Hindlimb muscle (tissue), 1 donor: ENCODE measurements at places on chromosomes 7 and 10. TPM values are rescaled to one million over a fixed set of nuclear protein-coding genes. Genes with fewer than 3 reads are reported as not detected.

Gene KMT2C
- 44.4 TPM for polyA plus RNA-seq

Gene CELF2
- polyA plus RNA-seq: 90.1 TPM

Gene FIS1
- polyA plus RNA-seq: 133 TPM

Gene FBXL13
- polyA plus RNA-seq: 0.76 TPM
